ENCODE measurements at places on chromosomes 6 and 20.
A peak's percentile ranks its signal among the peaks of the same experiment; 100 is the strongest.

DNA sequence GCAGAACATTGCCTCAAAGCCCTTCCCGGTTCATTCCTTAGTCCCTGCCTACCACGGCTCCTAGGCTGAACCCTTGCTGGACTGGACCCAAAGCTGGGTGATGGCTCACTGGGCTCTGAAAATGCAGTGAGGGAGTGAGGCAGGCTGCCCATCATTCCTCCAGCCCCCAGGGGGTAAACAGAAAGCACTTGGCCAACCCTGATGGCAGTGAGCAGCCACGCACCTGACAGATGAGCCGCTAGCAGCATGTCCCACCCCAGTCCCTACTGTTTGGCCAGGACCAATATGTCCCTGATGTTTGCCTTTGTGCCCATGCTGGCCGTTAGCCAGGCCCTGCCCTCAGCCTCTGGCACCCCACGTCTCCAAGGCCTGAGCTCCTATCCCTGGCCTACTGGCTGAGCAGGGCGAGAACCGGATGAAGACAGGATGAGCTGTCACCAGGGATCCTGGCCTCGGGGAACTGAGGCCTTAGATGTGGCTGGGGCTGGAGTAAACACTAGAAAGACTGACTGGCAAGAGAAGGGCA, 19.4 kb upstream of the BAK1 start:
- no peak for DNase-seq

DNA sequence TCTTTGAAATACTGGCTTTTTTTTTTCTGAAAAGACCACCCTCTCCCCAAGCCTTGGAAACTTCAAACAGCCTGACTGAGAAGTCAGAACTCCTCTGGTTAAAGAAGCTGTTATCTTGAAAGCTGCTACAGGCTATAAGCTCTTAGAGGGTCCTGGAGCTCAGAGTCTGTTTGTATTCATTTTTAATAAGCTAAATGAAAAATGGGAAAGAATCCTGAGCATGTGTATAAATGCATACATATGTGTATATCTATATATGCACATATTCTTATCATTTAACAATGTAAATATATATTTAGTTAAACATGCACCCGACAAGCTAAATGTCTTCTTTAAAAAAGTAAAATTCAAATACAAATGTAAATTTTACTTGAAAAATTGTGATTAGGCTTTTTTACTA, 494.9 kb upstream of the POU3F2 start:
- no peak for DNase-seq

DNA sequence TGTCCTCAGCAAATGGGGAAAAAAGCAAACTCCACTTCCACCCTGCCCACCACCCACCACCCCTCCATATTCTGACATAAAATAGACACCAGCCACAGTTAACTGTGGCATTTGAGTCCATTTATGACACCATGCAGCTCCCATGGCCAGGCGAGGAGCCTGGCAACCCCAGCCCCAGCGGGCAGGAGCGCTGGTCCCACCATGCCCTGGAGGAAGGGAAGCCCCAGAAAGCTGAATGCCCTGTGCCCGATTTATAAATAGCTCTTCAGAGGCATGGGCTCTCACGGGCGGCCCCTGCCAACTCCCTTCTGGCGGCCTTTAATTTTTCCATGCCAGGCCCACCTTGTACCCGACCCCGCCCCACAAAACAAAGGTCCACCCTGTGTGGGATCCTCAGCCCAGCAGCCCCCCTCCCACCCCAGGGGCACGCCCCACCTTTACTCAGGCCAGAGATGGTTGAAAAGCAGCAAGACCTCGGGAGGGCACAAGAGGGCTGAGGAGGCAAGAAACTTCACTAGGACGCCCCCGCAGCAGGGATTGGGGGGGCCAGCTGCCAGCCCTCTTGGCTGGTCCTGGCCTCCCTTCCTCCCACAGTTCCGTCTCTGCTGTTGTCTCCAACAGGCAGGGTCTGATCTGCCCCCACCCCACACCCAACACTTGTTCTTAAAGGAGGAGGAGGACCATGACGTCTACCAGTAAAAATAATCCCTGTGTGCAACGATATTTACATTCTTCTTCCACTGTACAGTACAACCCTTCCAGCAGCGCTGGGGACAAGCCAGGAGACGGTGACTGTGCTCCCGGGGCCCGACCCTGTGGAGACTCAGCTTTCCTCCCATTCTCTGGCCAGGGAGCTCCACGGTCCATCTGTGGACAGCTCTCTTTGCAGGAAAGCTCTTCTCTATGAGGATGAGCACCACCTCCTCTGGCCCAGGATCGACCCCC, 115.6 kb upstream of the CDYL start:
- DNase-seq: no peak

DNA sequence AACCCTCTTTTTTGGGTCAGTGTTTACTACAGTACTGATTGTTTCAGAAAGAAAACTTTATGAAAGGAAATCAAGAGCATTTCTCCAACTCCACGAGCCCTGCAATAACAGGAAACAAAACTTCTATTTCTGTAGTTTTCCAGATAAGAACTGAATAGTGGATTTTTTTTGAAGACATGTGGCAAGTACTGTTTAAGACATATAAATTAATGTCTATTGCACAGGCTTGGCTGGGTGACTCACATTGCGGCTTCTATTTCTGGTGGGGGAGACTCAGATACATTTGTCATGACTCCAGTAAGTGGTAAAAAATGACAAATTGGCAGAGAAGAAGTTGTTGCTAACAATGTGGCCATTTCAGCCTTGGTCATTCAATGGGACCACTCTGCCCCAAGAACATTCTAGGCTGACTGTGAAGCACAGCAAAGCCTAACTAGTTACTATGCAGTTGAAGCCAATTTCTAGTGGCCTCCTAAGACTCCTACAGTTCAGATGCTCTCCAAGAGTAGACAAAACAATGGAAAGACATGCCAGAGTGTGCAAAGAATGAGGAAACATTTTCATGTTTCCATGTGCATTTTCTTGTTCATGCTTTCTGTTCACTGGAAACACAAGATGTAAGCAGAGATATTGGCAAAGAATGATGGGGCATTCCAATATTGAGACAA, 200.9 kb downstream of the EDN1 start:
- no peak for DNase-seq

DNA sequence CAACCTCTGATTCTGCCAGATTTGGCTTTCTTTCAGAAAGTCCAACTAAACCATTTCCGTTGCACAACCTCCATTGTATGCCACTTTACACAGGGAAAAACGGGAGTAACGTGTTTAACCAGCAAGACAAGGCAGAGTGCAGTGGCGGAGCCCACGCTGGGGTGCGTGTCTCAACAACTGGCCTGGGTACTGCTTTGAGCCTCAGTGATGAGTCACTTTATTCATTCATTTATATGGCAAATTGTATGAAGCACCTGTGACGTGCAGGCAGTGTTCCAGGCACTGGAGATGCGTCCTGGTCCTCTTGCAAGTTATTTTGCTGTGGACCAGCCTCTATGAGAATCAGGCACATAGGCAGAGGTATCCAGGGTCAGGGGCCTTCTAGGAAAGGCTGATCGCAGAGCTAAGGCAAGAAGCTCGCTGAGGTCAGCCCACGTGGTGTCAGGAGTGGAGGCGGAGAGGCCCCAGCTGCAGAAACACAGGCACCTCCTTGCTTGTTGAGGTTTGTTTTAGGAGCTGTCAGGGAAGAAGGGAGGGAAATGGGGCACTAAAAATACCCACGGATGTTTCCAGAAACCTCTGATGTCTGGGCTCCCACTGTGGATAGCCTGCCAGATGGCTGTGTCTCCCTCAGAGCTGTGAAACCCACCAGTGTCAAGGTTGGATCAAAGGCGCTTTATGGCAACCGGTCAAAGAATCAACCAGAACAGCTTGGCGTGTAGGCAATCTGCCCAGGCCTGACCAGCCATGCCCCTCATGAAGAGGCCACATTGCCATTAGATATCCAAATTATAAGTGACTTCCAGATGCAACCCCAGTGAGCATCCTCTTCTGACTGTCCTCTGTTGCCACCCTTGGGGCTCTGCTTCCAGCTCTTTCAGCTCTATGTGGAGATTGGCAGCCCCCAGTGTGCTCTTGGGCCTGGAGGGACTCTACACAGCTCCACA, 157.2 kb downstream of the CD83 start:
- DNase-seq: no peak

DNA sequence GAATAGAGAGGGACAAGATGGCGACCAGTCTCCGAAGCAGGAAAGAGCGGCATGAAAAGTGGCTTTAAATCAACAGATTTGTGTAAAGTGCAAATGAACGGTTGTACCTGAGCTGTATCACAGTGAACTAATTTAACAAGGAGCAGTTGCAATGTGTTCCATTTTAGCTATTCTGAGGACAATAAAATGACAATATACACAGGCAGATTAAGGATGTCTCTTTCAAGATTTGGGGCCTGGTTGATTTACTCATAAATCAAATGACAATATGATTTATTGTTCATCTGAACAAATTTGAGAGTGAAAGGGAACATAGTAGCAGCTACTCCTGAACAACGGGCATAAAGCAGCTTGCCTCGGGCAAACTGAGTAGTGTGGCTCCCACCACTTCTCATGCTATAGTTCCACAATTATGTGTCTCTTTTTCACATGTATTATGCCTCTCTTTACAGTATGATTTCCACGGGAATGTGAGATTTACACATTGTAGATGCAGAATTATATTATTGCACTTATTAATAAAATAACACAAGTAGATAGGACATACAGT, 204.1 kb upstream of the AGPAT4 start:
- DNase-seq: no peak

DNA sequence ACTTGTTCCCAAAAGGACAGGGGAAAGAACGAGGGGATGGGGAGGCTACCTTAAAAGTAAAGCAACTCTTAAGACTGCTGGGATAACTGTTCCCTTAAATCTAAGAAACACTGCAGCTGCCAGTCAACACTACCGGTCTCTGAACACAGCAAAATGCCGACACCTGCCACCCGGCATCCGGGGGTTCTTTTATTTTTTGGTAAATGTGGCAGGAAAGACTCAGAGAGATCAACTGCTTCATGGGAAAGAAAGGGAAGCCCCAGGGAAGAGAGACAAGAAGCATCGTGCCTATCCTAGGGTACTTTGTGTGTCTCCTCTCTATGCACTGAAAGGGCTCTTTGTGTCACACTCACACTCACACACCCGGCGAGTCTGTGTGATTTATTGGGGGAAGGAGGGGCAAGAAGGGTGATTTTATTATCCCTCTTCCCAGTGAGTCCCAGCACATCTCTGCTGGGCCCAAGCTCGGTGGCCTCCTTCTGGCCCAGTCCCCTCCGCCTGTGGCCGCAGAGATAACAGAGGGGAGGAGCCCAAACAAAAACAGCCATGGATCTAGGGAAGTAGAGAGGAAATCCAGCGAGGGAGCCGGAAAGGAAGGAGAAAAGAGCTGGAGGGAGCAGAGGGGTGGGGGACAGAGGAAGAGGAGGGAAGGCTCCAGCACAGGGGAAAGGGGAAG, 1.4 kb downstream of the FYN start:
- DNase-seq: peak; percentile 80

- peak; percentile 58 for DNase-seq
These were observed 870 bp upstream of the MDFI start for GRCh38 chr6:41637194-41638001.

GRCh38 chr6:42961020-42961470, 491 bp downstream of the GNMT start:
- no peak for DNase-seq

DNA sequence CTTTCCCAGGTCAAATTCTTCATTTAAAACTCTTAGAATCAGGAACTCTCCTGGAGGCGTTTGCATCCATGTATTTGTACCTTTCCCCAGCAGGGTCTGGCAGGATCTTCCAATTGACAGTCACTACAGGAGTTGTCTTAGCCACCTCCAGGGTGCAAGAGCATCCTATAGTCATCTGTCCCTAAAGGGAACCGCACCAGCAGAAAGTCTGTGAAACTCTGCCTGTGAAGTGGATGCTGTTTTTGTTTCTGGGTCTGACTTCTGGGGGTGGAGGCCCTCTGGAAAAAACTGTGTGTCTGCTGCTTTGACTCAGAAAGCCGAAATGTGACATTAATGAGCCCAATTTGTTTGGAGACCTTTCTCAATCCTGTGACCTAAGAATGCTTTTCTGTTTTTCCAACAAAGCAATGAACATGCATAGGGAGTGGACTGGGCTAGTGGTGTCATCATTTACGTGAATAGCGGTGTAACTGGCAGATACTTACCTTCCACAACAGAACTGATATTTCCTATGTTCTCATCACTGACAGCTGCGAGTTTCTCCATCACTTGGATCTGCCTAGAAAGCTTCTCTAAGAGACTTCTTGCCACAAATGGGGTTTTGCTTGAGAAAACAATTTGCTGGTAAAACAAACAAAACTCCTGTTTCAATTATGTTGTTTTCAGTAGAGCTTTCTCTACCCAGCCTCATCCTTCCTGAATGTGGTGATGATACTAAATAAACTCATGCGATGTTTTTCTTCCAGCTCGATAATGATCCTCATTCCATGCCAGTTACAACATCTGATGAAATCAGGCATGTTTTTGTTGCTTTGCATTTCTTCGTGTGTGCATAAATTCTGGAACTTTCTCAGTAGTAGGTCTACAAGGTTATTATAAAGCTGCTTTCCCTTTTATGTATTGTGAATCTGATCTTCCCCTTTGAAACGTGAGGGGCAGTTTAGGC, 33.3 kb upstream of the ARMH2 start:
- no peak for DNase-seq

DNA sequence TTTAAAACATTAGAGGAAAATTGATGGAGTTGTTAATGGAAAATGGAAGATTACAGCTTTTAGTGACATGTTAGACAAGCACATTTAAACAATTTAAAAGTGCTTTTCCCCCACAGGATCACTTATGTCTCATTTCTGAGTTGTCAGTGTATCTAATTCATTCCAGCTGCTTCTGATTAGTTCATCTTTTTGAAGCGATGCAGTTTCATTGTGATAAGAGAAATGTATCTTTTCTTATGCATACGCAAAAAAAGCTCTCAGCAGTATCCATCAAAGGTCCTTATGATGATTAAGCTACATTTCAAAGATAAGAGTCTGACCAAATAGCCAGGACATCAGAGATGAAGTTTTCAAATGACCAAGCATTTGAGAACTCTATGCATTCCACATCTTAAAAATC, 572.6 kb upstream of the SYNCRIP start:
- no peak for DNase-seq

- no peak for DNase-seq
These were observed 502.4 kb upstream of the SULF2 start for GRCh38 chr20:48287552-48288170.

GRCh38 chr6:474453-475185, 83.1 kb downstream of the IRF4 start:
- peak; percentile 94 for DNase-seq

- no peak for DNase-seq
These were observed 785.6 kb downstream of the QKI start for GRCh38 chr6:164200071-164200470.

DNA sequence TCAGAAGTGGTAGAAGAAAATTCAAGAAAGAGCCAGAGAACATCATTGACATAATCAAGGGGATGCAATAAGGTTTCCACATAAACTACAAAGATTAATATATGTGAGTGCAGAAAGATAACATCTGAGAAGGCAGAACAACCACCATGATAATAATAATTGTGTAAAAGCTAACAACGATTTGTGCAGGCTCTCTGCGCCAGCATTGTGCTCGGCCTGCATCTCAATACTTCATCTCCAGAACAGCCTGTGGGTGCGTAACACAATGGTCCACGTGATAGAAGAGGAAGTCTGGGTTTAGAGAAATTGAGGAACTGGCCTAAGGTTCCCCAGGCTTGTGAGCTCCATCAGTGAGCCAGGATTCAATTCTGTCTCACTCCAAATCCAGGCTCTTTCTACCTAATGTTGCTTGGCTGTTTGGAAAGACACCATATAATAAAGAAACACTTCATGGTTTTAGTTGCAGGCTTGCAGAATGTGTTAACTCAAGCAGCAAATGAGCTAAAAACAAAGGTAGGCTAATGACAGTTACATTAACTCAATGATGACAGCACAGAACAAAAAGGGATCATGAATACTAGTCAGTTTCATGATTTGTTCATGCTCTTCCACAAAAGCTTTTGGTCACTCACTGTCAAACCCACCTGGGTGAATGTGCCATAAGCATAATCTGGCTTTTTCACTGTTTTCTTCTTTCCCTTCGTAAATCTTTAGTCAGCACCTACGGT, 71.2 kb downstream of the LY86 start:
- no peak for DNase-seq
